ENCODE measurements at places on chromosomes 5 and 9. TPM values are rescaled to one million over a fixed set of nuclear protein-coding genes. Genes with fewer than 3 reads are reported as not detected.

Gene KIF4B
- total RNA-seq, result 0.07 TPM

Gene POU5F2
- total RNA-seq, result not detected

Gene PCDHGA10
- total RNA-seq, result 0.71 TPM

Gene EIF4E1B
- not detected for total RNA-seq

Gene TNFSF8
- total RNA-seq, result not detected

Gene NMUR2
- not detected for total RNA-seq

Gene PITX1
- total RNA-seq, result 4.6 TPM

Gene CDH9
- not detected for total RNA-seq

Gene GPX3
- total RNA-seq, result 68.5 TPM

Gene MYORG
- total RNA-seq, result 1.5 TPM

Gene PROB1
- total RNA-seq, result 0.15 TPM

Gene ADGRD2
- not detected for total RNA-seq

Gene CMBL
- total RNA-seq, result 11.4 TPM

Gene MZB1
- not detected for total RNA-seq

Gene MRPS27
- total RNA-seq, result 82.0 TPM

Gene EDIL3
- 109 TPM for total RNA-seq

Gene RALGDS
- 11.8 TPM for total RNA-seq

Gene HAVCR2
- total RNA-seq, result 3.9 TPM

Gene PAIP2
- 67.8 TPM for total RNA-seq

Gene NEUROG1
- not detected for total RNA-seq

Gene IFNA21
- total RNA-seq, result not detected

Gene EGR1
- total RNA-seq, result 3.9 TPM

Gene GAS1
- total RNA-seq, result 8.9 TPM

Gene PCDHGA11
- total RNA-seq, result not detected

Gene POLK
- total RNA-seq, result 24.2 TPM

Gene HTR4
- not detected for total RNA-seq

Gene SPATA31A3
- not detected for total RNA-seq

Gene PRPF4
- 61.0 TPM for total RNA-seq
